ENCODE measurements at places on chromosomes 1 and 21.

DNA sequence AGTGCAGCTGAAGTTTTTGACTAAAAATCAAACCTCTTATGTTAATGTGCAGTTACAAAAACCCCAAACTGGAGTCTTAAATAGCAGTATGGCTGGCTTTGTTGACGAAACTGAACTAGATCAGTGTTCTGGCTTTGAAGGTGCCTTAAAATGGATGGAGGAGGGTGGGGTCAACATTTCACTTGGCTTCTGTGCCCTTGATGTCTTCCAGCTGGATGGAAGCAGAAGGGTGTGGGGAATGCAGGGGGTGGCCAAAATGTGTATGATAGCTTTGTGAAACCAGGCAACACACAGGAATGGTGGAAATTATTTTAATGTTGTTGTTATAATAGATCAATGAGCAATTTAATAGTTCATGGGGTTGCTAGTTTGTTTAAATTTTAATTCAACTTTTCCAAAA, 96.8 kb upstream of the C1orf105 start:
- DNase-seq = no peak

GRCh38 chr1:72281637-72282270, 585 bp downstream of the NEGR1 start:
- DNase-seq = no peak

DNA sequence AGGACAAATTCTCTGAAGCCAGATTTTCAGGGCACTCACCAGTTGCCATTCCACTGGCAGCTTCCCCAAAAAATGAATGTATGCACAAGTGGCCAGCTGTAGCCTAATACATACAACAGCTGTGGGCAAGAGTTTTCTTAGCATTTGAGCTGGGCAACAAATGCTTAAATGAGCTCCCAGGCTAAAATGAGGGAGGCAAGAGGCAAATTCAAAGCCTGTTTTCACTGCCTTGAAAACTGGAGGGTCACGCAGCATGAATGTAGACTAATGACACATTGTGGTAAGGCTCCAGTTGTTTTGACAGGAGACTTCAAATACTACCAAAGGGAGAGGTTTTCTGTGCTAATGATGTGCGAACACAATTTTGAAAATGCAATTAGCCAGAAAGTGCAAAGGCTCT, 88.2 kb downstream of the TIAM1 start:
- no peak for DNase-seq

GRCh38 chr1:12488666-12489354, 129.2 kb downstream of the DHRS3 start:
- no peak for DNase-seq

DNA sequence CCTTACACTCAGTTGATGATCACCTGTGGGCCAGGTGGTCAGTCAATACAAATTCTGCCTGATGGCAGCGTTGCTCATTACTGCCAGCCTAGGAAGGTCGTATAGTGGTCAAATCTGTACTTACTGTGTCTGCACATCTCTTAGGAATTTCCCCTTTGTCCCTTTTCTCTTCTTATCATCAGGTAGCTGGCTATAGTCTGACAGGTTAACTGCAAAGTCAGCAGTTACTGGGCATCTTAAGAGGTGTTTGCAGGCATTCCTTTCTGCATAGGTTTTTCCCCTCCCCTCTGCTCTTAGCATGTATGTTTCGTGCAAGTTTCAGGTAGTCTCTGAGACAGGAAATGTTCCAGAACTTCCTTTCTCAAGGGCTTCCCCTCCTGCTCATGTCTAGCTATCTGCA, 298.7 kb downstream of the LRRIQ3 start:
- no peak for DNase-seq

GRCh38 chr1:2358651-2359640, 32.4 kb downstream of the MORN1 start:
- DNase-seq = no peak

DNA sequence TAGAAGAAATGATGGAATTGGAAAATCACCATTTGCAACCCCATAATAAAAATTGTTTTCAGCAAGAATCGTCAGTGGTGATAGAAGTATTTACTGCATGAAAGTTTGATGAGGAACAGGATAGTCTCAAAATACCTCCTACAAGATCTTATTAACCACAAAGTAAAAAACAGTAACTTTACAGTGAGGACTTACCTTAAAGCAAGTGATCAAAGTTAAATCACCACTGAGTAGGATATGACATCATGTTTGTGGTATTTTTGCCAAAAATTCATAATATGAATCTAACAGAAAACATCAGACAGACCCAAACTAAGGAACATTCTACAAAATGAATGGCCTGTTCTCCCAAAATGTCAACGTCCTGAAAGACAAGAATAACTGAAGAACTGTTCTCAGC, 19.9 kb downstream of the ALDH9A1 start:
- DNase-seq = no peak

GRCh38 chr1:240415532-240415931, 196.4 kb downstream of the GREM2 start:
- DNase-seq = no peak

DNA sequence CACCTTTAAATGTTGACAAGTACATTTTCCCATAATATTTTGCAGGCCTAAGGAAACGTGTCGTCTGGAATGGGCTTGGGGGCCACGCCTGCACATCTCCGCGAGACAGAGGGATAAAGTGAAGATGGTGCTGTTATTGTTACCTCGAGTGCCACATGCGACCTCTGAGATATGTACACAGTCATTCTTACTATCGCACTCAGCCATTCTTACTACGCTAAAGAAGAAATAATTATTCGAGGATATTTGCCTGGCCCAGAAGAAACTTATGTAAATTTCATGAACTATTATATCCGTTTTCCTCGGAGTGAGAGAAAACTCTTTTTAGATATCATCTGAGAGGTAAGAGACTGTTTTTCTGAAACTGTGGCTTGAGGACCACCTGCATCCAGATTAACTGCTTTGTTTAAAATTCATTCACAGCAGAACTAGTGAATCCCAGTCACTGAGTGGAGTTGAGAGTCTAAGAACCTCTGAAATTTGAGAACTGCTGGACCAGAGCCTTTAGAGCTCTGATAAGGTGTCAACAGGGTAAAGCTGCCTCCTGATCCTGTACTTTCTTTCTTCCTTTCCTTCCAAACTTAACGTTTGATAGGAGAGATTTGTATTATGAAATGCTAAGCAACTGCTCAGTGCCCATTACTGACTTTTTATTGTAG, 811 bp downstream of the EXO1 start:
- no peak for DNase-seq

DNA sequence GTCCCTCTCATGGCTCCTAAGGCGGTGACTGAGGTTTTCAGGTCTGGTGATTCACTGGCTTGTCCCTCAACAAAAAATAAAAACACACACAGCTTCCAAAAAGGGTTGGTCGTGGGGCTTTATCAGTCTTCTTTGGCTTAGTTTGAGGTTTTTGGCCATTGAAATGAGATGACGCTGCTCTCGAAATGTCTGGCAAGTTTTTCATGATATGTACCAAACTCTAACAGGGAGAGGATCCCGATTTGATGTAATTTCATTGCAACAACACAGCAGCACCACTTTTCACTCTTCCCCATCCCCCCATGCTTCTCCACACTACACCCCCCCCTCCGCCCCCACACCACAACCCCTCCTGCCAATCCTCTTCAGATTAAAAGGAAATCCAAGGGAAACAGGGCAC, 187.1 kb upstream of the NFIA start:
- DNase-seq = no peak

DNA sequence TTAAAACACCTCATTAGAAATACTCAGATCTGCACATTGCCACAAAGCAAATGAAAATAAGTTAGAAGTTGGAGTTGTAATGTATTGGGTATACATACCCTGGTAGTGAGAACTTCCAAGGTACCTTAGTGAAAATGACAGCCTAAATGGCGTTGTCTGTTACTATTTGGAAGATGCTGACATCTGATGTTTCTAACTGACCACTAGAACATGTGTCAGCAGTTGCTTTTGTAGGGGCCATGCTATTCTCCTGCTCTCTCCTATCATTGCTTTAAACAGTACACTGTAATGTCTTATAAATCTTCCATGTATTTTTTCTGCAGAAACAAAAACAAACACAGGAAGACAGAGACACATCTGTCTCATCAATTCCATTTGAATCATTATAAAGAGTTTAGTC, 40.1 kb downstream of the LAMC1 start:
- no peak for DNase-seq

GRCh38 chr1:66073388-66073787, 280.7 kb downstream of the PDE4B start:
- no peak for DNase-seq

DNA sequence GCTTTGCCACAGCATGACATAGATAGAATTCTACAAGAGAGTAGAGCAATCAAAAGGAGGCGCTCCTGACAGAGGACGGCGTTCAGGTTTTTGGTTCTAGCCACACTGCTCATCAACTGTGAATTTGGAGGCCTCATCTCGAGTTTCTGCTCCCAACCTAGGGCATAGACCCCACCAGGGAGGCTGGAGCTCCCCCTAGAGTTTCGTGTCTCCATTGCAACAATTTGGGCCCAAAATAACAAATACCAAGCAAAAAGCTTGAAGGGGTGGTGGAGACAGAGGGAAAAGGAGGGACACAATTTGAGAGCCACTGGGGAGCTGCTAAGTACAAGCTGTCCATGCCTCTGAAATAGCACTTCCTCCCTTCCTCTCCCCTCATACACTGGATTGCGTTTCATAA, 297.0 kb downstream of the GPATCH2 start:
- no peak for DNase-seq

- no peak for DNase-seq
Measured at GRCh38 chr1:26213335-26213905, 20.6 kb upstream of the CEP85 start.

DNA sequence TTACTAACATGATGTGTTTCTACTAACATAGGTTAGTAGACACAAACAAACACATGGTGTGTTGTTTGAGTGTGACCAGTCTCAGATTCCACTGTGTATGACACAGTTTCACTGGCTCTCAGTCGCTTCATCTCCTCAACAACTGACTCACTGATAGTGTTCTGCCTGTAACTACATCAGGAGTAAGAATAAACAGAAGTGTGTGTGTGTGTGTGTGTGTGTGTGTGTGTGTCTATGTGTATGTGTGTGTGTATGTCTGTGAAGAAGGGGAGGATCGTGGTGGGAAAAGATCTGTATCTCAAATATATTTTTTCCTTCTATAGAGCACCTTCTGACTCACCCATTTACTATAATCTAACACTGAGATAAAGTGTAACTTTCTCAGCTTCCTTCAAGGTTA, 391.0 kb downstream of the PTPRC start:
- no peak for DNase-seq

DNA sequence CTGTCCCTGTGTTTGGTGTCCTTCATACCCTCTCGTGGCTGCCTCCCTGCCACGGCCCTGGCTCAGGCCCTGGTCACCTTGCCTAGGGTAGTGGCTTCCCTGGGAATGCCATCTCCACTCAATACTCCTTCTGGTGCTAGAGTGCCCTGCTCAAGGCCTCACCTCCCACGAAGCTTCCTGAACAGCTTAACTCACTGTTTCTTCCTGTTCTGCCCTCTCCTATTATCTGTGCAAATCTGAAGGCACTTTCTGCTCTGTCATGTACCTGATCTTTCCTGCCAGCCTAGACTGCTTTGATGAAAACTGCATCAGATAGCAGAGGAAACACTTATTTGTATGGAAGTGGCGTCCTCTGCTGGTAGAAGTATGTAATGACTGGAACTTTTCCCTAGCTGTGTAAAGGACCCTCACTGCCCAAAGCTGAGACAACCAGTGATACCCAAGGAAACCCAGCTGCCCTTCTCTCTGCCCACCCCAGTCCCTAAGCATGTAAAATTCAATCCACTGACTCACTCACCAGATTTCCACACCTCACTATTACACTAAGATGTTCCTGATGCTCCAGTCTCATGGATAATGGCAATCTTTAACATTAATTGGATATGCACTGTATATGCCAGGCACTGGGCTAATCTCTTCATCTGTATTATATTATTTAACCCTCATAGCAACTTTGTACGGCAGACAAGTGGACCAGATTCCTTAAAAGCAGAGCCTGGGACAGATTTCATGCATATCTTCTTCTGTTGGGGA, 36.2 kb upstream of the BTG2 start:
- no peak for DNase-seq

GRCh38 chr1:212488436-212489283, 55.9 kb downstream of the NENF start:
- DNase-seq = no peak

- DNase-seq = no peak
Measured at GRCh38 chr1:60657926-60658325, 424.4 kb upstream of the NFIA start.

GRCh38 chr1:225485991-225486530, 58.2 kb upstream of the LBR start:
- DNase-seq = no peak

GRCh38 chr1:27638047-27638734, 3.2 kb upstream of the FGR start:
- DNase-seq = no peak

- DNase-seq = no peak
Measured at GRCh38 chr21:33039536-33039935, 13.8 kb downstream of the OLIG2 start.

DNA sequence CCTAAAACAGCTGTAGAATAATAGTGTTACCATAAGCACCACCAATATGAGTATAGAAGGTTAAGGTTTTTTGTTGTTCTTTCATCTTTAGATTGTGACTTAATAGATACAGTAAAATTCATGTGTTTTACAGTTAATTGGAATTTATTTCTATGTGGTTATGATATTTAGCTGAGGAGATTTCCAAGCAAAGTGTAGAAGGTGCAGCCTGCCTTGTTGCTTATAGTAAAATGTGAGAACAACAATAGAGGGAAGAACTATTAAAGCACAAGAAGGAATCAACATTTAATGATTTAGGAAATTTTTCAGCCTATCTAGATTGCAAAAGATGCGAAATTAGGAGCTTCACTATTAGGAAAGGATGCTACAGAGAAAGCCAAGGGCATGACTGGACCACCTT, 47.9 kb downstream of the DESI2 start:
- no peak for DNase-seq

DNA sequence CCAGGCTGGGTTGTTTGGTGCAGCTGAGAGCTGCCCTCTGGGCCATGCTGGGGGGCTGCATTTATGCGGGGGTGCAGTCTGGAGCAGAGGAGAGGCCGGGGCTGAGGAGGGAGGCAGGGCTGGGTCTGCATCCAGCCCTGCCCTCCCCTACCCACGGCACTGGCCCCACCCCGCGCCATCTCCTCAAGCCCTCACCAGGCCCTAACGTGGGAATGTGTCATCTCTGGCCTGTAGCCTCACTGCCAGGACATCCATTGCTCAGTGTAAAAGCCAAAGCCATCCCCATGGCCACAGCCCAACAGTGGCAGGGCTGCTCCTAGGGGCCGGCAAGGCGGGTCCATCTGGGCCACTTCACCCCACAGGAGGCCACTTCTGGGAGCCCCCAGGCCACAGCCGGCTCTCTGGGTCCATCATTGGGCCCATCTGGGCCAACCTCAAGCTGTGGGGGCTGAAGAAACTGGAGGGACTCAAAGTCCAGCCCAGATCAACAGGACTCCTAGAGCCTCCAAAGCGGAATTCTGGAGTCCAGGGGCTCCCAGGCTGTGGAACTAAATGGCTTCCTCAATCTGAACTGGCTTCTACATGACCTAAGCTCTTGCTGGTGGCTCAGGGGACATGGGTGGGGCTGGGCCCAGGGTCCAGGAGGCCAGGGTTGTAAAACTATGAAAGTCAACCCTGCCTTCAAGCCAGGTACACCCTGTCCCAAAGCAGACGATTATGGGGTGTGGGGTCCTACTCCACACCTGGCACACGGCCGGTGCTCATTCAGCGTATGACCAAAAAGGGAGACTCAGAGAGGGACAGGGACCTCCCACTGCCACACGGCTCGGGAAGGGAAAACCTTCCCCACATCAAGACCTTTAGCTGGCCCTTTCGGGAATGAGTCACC, 32.6 kb downstream of the RUNX3 start:
- no peak for DNase-seq

- peak; percentile 54 for DNase-seq
Measured at GRCh38 chr1:154998818-154999570, 3.6 kb upstream of the ZBTB7B start.
